ENCODE measurements at places on chromosomes 12 and 14. TPM values are rescaled to one million over a fixed set of nuclear protein-coding genes. Genes with fewer than 3 reads are reported as not detected.

- H3K27ac ChIP-seq: no peak overlapping the region
- no peaks in the 10 kb centered on the region for H3K27me3 ChIP-seq
- no peaks in the 10 kb centered on the region for H3K4me1 ChIP-seq
- H3K36me3 ChIP-seq: no peaks in the 10 kb centered on the region
- no peak for DNase-seq
These were observed 33.7 kb upstream of the DLK1 start for GRCh38 chr14:100692859-100693558.

GRCh38 chr12:25271486-25272098 is 20.9 kb upstream of the KRAS start:
- no peaks in the 10 kb centered on the region for H3K4me1 ChIP-seq
- no peak for DNase-seq
- H3K27me3 ChIP-seq: no peaks in the 10 kb centered on the region
- H3K27ac ChIP-seq: no peak overlapping the region

- no peak overlapping the region for H3K4me3 ChIP-seq
- H3K4me1 ChIP-seq: no peaks in the 10 kb centered on the region
- H3K36me3 ChIP-seq: no peaks in the 10 kb centered on the region
- H3K27ac ChIP-seq: no peak overlapping the region
These were observed 90.0 kb downstream of the C12orf50 start for GRCh38 chr12:87939182-87939581.

- no peaks in the 10 kb centered on the region for H3K4me1 ChIP-seq
- no peaks in the 10 kb centered on the region for H3K36me3 ChIP-seq
- no peaks in the 10 kb centered on the region for H3K27me3 ChIP-seq
- no peak for DNase-seq
- H3K27ac ChIP-seq: no peak overlapping the region
These were observed 5.3 kb upstream of the GRIP1 start for GRCh38 chr12:66684222-66684621.

- H3K36me3 ChIP-seq: no peaks in the 10 kb centered on the region
- no peaks in the 10 kb centered on the region for H3K27me3 ChIP-seq
- DNase-seq: no peak
- no peak overlapping the region for H3K27ac ChIP-seq
These were observed 42.2 kb downstream of the SLC17A8 start for GRCh38 chr12:100399095-100399494.

DNA sequence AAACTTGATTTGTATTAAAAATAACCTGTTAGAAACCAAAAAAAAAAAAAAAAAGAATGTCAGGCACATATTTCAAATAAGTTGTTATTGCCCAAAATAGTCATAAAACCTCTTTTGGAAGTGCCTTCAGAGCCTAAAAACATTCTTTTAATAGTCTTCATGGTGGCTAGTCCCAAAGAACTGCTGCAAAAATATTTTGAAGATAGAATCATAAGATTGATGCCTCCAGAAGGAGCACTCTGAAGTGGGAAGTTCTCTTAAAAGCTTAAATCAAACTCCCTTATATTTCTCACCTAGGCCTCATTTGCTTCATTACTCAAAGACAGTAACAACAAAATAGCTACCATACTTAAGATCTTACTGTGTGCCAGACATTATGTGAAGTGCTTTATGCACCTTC is 27.2 kb upstream of the NT5DC3 start:
- H3K4me1 ChIP-seq: no peaks in the 10 kb centered on the region
- H3K4me3 ChIP-seq: no peak overlapping the region
- DNase-seq: no peak
- no peaks in the 10 kb centered on the region for H3K36me3 ChIP-seq

Gene PIWIL1
- not detected for total RNA-seq

DNA sequence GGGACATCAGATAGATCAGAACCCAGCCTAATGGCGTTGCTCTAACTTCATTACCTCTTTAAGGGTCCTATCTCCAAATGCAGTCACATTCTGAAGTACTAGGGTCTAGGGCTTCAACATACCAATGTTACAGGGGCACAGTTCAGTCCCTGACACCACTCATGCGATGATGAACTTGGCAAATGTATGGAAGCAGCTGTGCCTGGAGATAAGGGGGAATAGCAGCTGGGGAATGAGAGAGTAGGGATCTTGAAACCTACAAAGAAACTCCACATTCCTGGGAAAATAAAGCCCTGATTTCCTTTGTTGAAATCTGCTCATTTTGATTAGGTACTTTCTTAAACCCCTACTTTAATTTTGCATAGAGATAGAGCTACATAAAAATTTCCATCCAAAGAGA is 20.5 kb upstream of the TMCC3 start:
- H3K27me3 ChIP-seq: no peaks in the 10 kb centered on the region
- H3K4me3 ChIP-seq: no peak overlapping the region
- no peak overlapping the region for H3K27ac ChIP-seq
- peaks cover 9% of the 10 kb centered on the region for H3K4me1 ChIP-seq
- no peak for DNase-seq

Gene SERPINA12
- not detected for total RNA-seq

Gene ADAM21
- total RNA-seq: not detected

Gene HAL
- total RNA-seq: 0.44 TPM

- H3K4me3 ChIP-seq: no peak overlapping the region
- no peaks in the 10 kb centered on the region for H3K36me3 ChIP-seq
- H3K4me1 ChIP-seq: no peaks in the 10 kb centered on the region
These were observed 143.1 kb upstream of the NUDT4 start for GRCh38 chr12:93234641-93235040.

GRCh38 chr12:95629392-95629791 is 78.1 kb upstream of the USP44 start:
- H3K27ac ChIP-seq: no peak overlapping the region
- no peaks in the 10 kb centered on the region for H3K27me3 ChIP-seq
- no peaks in the 10 kb centered on the region for H3K4me1 ChIP-seq
- H3K36me3 ChIP-seq: no peaks in the 10 kb centered on the region
- no peak for DNase-seq

Gene ESR2
- total RNA-seq: 1.5 TPM

Gene TMEM116
- total RNA-seq: 18.1 TPM

DNA sequence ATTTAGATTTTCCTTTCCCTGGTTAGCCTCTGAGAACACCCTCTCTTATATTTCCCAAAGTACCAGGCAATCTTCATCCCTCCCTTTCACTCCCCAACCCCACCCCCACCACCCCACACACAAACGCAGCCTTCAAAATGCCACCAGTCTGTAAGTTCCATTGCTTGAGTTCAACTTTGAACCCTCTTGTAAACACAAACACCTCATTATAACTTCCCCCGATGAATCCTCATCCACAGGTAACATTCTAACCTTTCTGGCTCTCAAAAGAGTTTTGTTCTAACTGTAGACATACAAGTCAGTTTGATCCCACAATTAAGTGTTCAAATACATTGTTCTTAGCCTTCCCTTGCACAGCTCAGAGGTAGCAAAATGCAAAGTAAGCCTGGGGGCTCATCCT is 199.4 kb upstream of the FOXN3 start:
- H3K4me3 ChIP-seq: no peak overlapping the region
- peaks cover 14% of the 10 kb centered on the region for H3K4me1 ChIP-seq
- no peak for DNase-seq
- H3K27me3 ChIP-seq: no peaks in the 10 kb centered on the region
- H3K27ac ChIP-seq: no peak overlapping the region

Gene PSMC1
- total RNA-seq: 96.1 TPM

- no peaks in the 10 kb centered on the region for H3K4me1 ChIP-seq
- DNase-seq: no peak
- no peak overlapping the region for H3K4me3 ChIP-seq
- peaks cover 97% of the 10 kb centered on the region for H3K36me3 ChIP-seq
These were observed 31.3 kb downstream of the A2M start for GRCh38 chr12:9084417-9084816.

Gene PTPRQ
- total RNA-seq: 3.5 TPM

GRCh38 chr14:30748343-30748742 is 126.0 kb upstream of the COCH start:
- no peak overlapping the region for H3K4me3 ChIP-seq
- H3K27me3 ChIP-seq: no peaks in the 10 kb centered on the region
- no peaks in the 10 kb centered on the region for H3K4me1 ChIP-seq

- no peak for DNase-seq
- H3K27me3 ChIP-seq: no peaks in the 10 kb centered on the region
- H3K4me3 ChIP-seq: peak overlapping the region; percentile 58
These were observed 1.3 kb downstream of the ZFHX2 start for GRCh38 chr14:23550131-23550811.

DNA sequence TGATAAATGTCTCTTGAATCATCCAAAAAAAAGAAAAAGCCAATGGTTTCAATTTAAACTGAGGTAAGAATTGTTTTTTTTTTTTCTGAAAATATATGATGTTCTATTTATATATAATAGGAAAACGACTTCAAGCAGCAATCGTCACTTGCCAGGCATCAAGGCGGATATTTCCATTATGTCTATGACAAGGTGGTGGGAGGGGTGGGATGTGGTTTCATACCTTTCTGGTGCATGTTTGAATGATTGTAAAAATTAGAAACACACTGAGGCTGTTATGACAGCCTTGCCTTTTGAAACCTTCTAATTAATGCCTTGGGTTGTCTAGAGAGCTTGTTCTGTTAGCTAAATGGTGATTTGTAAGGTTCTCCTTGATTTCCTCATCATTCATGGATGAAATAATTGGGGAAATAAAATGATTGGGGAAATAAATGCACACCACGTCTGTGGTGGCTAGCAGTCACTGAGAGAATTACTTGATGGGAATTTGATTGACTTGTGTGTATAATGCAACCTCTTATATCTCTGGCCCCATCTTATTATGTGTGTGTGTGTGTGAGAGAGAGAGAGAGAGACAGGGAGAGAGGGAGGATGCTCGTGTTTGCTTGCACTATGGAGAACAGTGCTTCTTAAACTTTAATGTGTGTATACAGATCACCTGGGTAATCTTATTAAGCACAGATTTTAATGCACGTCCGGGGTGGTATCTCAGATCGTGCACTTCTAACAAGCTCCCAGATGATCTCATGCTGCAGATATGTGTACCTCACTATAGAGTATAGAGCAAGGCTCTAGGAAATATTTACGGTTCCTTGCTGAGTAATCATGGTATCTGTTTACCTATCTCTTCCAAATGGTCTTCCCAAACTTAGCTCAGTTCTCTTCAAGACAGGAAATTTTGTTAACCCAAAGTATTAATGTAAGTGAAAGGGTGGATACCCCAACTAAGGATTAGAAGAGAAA is 502.6 kb downstream of the DIO2 start:
- no peaks in the 10 kb centered on the region for H3K27me3 ChIP-seq
- no peaks in the 10 kb centered on the region for H3K4me1 ChIP-seq
- H3K27ac ChIP-seq: no peak overlapping the region
- H3K4me3 ChIP-seq: no peak overlapping the region

GRCh38 chr12:59151243-59151642 is 230.9 kb upstream of the LRIG3 start:
- H3K4me3 ChIP-seq: no peak overlapping the region
- no peak overlapping the region for H3K27ac ChIP-seq
- DNase-seq: no peak
- no peaks in the 10 kb centered on the region for H3K4me1 ChIP-seq

Gene PRKAG1
- 50.2 TPM for total RNA-seq

DNA sequence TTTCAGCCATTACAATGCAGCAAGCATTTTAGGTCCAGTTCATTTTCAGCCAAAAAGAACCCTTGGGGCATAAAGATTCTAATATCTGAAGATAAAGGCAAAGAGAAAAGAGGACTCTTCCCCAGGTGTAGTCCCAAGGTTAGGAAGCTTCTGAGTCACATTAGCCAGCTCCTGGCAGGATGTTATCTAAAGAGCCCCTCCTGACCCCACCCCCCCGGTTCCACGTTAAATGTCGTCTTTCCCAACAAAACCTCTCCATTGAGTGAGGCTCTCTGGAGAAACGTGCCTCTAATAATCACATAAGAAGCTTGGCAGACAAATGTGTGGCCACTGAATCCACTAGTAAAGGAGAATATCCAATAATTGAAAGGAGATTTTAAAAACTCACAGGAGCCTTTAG is 267.7 kb downstream of the GALC start:
- H3K4me1 ChIP-seq: no peaks in the 10 kb centered on the region
- no peak overlapping the region for H3K27ac ChIP-seq
- no peaks in the 10 kb centered on the region for H3K27me3 ChIP-seq
- H3K4me3 ChIP-seq: no peak overlapping the region

- no peak overlapping the region for H3K4me3 ChIP-seq
- H3K36me3 ChIP-seq: no peaks in the 10 kb centered on the region
- H3K27ac ChIP-seq: no peak overlapping the region
- no peak for DNase-seq
- no peaks in the 10 kb centered on the region for H3K27me3 ChIP-seq
These were observed 191.7 kb downstream of the RASSF9 start for GRCh38 chr12:85644508-85644907.

DNA sequence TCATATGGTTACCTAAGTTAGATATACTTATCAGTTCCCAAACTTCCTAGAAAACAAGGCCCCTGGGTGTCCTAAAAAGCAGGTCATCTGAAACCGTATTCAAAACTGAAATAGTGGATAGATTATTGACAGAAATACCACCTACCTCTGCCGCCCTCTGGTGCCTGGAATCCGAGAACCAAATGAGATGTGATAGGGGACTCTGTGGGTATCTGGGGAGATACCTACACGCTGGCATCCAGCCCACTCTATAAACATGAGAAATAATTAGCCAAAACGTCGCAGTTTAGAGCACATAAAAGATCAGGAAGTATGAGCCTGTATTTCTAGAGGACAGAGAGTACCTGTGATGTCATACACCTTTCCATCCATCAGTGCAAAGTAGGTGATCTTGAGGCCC is 4.4 kb downstream of the ORMDL2 start:
- H3K27me3 ChIP-seq: peaks cover 3% of the 10 kb centered on the region
- H3K36me3 ChIP-seq: peaks cover 18% of the 10 kb centered on the region
- no peak overlapping the region for H3K4me3 ChIP-seq
- H3K4me1 ChIP-seq: peaks cover 17% of the 10 kb centered on the region
- no peak for DNase-seq

DNA sequence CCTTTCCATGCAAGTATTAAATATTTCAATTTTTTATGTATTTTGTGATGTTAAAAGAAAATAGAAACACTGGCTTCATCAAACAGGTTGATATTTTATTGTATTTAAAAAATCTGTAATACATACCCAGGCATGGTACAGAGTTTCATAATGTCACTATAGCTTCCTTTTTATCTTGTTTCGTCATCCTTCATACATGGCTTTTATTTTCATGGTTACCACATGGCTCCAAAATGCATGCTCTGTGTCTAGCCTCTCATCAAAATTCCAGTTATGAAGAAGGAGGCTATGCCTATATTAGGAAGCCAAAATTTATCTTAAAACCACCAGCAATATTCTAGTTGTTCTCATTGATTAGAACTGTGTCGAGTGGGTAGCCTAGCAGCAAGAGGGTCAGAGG is 464.8 kb downstream of the BTG1 start:
- no peaks in the 10 kb centered on the region for H3K36me3 ChIP-seq
- no peak overlapping the region for H3K4me3 ChIP-seq
- DNase-seq: no peak
- no peaks in the 10 kb centered on the region for H3K27me3 ChIP-seq
- no peaks in the 10 kb centered on the region for H3K4me1 ChIP-seq

- H3K27ac ChIP-seq: no peak overlapping the region
- H3K4me1 ChIP-seq: no peaks in the 10 kb centered on the region
- H3K36me3 ChIP-seq: no peaks in the 10 kb centered on the region
These were observed 152.8 kb downstream of the SMOC1 start for GRCh38 chr14:70032016-70032415.

Gene CCDC196
- total RNA-seq: not detected

DNA sequence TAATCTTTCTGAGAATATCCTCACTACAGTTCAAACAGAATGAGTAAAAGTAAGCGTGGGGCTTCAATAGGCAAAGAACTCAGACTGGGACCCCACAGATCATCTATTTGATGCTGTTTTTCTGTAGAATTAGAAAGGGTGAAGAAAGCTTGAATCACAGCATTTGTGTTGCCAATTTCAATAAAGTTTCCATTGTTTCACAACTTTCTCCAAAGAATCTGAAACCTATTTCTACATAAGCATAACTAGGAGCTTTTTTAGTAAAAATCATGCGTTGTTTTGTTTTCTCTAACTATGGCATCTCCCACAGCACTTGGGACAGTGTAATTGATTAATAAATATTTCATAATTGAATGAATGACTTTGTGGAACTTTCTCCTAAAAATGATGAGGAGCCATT is 16.7 kb upstream of the NEDD1 start:
- H3K36me3 ChIP-seq: no peaks in the 10 kb centered on the region
- H3K27me3 ChIP-seq: no peaks in the 10 kb centered on the region
- H3K27ac ChIP-seq: no peak overlapping the region
- peaks cover 4% of the 10 kb centered on the region for H3K4me1 ChIP-seq

All from tibial nerve (tissue), 4 donors.